ENCODE measurements at places on chromosomes 12 and 14.

DNA sequence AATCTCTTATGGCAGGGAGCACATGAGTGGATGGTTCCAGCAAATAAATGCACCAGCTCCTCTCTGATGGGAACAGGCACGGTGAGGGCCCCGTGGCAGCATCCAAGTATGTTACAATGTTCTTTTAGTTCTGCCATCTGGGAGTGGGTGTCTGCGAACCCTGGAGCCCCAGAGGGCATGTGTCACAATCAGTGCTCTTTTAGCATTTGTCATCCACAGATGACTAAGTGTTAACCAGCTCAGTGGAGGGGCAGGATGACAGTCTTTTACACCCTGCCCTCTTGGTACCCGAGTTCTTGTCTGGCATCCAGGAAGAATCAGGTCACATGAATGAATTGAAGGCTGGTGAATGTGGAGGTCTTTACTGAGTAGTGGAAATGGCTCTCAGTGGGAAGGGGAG, 560.4 kb upstream of the FLRT2 start:
- no peak overlapping the region for H3K27ac ChIP-seq
- no peak for DNase-seq
- peaks cover 26% of the 10 kb centered on the region for H3K27me3 ChIP-seq
- H3K4me3 ChIP-seq = no peak overlapping the region

DNA sequence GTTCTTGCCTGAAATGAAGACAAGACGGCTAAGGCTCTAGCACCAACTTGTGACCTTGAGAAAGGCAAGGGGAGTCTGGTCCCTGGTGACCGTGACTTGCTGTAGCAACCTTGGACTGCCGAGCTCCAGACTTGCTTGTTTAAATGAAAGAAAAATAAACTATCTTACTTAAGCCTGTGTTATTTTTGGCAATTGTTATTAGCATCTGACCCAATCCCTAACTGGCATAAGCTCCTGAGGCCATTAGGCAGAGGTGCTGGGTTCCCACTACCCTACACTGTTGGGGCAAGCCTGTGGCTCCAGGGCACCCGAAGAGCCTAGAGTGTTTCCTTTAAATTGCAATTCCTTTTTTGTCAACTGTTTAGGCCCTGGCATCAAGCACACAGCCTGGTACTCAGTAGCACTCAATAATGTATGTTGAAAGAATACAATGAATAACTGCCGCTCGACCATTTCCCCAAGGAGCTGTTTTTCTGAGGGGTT, 106.9 kb upstream of the HIF1A start:
- no peaks in the 10 kb centered on the region for H3K36me3 ChIP-seq
- H3K27ac ChIP-seq = no peak overlapping the region
- H3K4me1 ChIP-seq = peaks cover 27% of the 10 kb centered on the region
- DNase-seq = no peak
- H3K27me3 ChIP-seq = peaks cover 8% of the 10 kb centered on the region

DNA sequence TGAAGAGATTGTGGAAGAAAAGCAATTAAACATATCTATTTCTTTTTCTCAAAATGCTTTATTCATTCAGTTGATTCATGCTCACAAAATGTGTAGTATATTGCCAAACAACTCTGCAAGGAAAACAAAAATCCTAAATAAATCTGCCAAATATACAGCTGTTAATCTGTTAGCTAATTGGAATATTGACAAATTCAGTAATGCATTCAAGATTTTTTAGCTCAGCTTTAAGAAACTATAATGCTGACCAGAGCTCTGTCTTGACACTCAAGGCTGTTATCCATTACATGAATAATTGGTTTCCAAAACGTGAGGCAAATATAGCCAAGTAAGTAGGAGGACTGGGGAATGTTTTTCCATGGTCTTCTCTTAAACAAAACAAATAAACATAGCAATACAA, 146.8 kb downstream of the TMTC2 start:
- H3K4me1 ChIP-seq = peaks cover 11% of the 10 kb centered on the region
- H3K36me3 ChIP-seq = peaks cover 8% of the 10 kb centered on the region
- no peak overlapping the region for H3K4me3 ChIP-seq
- no peak overlapping the region for H3K27ac ChIP-seq

DNA sequence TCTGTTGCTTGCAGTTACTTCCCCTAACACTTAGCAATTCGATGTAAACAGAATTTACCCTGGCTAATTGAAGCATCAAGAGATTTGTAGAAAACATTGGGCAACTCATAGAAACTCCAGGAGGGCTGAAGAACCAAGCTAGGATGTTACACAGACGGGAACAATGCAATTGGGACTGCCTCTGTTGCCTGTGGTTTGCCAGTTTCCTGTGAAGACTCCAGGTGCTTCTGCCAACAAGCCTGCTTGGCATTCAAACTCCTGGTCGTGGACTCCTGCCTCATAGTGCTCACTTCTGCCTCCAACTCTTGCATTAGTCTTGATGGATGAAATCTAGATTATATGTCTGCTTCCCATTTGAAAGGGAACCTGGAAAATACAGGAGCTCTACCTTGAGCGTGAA, 246.0 kb downstream of the BMP4 start:
- no peak overlapping the region for H3K27ac ChIP-seq
- no peaks in the 10 kb centered on the region for H3K36me3 ChIP-seq
- H3K27me3 ChIP-seq = no peaks in the 10 kb centered on the region
- no peak for DNase-seq
- no peak overlapping the region for H3K4me3 ChIP-seq
- H3K4me1 ChIP-seq = no peaks in the 10 kb centered on the region

GRCh38 chr12:11725686-11726085, 76.2 kb downstream of the ETV6 start:
- peaks cover 32% of the 10 kb centered on the region for H3K36me3 ChIP-seq
- no peaks in the 10 kb centered on the region for H3K27me3 ChIP-seq
- H3K4me3 ChIP-seq = no peak overlapping the region

DNA sequence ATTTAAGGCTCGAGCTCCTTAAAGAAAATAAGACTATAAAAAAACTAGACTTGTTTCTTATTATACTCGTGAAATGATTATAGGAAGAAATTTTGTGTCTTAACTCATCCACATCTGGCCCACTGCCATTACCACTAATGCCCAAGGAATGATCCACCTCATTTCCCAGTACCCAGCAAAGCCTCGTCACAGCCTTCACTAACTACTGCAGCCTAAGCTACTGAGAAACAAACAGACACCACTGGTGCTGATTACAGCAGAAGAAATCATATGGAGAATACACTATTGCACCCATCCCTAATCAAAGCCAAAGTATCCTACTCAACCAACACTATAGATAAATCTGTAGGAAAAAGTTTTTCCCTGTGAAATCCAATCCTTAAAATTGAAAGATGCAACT, 205.3 kb upstream of the NAV3 start:
- H3K4me1 ChIP-seq = peaks cover 4% of the 10 kb centered on the region
- H3K27me3 ChIP-seq = no peaks in the 10 kb centered on the region
- no peak for DNase-seq
- H3K27ac ChIP-seq = no peak overlapping the region
- H3K4me3 ChIP-seq = no peak overlapping the region
- no peaks in the 10 kb centered on the region for H3K36me3 ChIP-seq

DNA sequence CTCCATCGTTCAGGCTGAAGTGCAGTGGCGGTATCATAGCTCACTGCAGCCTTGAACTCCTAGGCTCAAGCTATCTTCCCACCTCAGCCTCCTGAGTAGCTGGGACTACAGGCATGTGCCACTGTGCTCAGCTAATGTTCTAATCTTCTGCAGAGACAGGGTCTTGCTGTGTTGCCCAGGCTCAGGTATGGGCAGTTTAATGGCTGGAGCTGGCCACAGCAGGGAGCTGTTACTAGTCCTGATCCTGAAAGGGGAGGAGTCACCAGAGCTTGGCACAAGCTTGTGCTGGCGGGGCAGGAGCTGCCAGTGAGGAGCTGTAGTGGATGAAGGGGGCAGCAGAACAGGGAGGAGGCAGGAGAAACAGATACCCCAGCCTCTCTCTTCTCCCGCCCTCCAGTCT, 10.6 kb downstream of the TMEM120B start:
- no peaks in the 10 kb centered on the region for H3K27me3 ChIP-seq
- no peak overlapping the region for H3K4me3 ChIP-seq
- H3K36me3 ChIP-seq = peaks cover 11% of the 10 kb centered on the region
- no peak overlapping the region for H3K27ac ChIP-seq
- peaks cover 8% of the 10 kb centered on the region for H3K4me1 ChIP-seq
- DNase-seq = no peak

- no peaks in the 10 kb centered on the region for H3K4me1 ChIP-seq
- H3K36me3 ChIP-seq = no peaks in the 10 kb centered on the region
- H3K4me3 ChIP-seq = no peak overlapping the region
- no peaks in the 10 kb centered on the region for H3K27me3 ChIP-seq
- H3K27ac ChIP-seq = no peak overlapping the region
These were observed 19.1 kb upstream of the ALX1 start for GRCh38 chr12:85260896-85261295.
